Kidney tubule cell (primary cell): ENCODE measurements at places on chromosomes 6 and 20.

DNA sequence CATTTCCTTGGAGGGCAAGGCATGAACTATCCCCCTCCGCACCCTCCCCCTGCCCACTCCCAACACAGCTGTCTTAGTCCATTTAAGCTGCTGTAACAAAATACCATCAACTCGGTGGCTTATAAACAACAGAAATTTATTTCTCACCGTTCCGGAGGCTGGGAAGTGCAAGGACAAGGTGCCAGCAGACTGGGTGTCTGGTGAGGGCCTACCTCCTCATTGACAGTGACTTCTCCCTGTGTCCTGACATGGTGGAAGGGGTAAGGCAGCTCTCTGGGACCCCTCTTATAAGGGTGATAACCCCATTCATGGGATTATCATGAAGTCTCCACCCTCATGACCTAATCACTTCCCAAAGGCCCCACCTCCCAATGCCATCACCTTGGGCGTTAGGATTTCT, 114.3 kb upstream of the MAFB start:
- DNase-seq = no peak

- peak; percentile 83 for DNase-seq
Observed at GRCh38 chr6:30814146-30815040, 69.9 kb upstream of the DDR1 start.

DNA sequence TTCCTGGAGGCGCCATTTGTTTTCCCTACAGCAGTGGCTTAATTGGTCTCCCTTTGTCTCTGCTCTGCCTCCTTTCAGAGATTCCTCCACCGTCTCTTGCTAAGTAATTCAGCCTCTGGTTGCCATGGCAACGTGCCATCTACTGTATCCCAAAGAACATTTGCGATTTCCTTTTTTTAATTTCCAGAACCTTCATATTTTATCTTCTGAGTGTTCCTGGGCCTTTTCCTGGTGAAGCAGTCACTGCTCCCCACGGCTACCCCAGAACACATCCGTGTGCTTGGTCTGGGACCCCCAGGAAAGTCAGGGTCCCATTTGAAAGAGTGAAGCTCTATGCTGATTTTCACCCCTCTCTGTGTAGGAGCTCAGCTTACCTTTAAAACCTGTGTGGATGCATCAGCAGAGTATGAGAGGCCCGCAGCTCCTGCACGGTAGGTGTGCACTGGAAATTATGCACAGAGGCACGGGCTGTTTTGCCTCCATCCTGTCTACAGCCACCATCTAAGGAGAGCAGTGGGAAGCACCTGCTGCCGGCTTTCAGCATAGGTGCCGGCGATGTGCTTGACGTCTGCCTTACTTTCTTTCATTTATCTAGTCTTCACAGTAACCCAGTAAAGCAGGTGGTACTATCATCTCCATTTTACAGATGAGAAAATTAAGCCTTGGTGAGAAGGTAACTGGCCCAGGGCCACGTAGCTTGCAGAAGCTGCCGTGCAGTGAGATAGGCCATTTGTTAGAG, 122.8 kb downstream of the SYCP2 start:
- DNase-seq = no peak

- DNase-seq = peak; percentile 83
Observed at GRCh38 chr20:25178563-25179438, 16.7 kb upstream of the ENTPD6 start.

DNA sequence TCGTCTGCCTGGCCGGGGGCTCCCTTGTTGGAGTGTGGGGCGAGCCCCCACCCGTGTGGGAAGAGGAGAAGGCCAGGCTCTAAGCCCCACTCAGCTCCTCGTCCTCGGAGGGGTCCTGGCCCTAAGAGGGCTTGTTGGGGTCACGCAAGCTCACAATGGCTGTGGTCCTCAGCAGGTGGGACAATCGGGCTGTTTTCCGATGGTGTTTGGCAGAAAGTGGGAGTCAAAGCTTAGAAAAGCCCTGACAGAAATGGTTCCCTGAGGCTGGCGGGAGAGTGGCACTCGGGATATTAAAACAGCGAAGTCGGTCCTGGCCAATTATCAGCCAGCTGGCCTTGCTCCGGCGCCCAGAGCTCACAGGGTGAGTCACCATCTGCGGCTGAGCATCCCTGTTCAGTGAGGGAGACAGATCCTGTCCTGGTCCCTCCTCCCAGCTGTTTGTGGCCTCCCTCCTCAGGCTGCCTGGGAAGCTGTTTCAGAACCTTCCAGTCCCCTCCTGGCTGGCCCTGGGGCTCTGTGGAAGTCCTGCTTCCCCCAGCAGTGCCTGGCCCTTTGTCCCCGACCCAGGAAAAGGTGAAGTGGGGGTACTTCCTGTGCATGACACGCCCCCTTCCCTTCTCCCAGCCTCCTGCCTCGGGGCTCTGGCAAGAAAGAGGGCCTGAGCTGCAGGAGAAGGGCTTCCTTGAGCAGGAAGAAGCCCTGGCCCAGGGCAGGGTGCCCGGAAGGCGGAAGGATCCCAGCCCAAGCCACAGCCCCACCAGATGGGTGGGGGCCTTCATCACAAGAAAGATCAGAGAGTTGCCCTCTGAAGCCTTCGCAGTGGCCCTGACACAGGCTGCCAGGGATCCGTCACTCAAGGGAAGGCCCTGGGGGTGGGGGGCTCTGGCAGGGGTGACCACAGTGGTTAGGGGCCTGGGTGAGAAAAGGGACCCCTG, 53.6 kb upstream of the BHLHE23 start:
- peak; percentile 66 for DNase-seq

DNA sequence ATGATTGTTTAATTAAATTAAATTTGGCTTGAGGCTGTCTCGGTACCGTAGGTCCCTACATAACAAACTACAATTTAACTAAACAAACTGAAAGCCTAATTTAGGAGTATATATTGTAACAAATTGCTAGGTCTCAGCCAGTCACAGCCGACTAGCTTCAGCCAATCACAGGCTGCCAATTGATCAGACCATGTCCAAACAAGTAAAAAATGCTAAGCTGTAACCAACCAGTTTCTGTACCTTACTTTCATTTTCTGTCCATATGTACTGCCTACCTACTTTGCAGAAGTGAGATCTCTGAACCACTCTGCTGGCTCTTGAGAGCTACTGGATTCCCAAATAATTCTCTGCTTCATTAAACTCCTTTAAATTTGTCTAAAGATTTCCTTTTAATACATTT, 648.0 kb upstream of the GJE1 start:
- peak; percentile 33 for DNase-seq

GRCh38 chr20:63903796-63904561, 9.1 kb downstream of the DNAJC5 start:
- DNase-seq = no peak

- no peak for DNase-seq
Observed at GRCh38 chr6:137488150-137489045, 5.8 kb downstream of the OLIG3 start.

DNA sequence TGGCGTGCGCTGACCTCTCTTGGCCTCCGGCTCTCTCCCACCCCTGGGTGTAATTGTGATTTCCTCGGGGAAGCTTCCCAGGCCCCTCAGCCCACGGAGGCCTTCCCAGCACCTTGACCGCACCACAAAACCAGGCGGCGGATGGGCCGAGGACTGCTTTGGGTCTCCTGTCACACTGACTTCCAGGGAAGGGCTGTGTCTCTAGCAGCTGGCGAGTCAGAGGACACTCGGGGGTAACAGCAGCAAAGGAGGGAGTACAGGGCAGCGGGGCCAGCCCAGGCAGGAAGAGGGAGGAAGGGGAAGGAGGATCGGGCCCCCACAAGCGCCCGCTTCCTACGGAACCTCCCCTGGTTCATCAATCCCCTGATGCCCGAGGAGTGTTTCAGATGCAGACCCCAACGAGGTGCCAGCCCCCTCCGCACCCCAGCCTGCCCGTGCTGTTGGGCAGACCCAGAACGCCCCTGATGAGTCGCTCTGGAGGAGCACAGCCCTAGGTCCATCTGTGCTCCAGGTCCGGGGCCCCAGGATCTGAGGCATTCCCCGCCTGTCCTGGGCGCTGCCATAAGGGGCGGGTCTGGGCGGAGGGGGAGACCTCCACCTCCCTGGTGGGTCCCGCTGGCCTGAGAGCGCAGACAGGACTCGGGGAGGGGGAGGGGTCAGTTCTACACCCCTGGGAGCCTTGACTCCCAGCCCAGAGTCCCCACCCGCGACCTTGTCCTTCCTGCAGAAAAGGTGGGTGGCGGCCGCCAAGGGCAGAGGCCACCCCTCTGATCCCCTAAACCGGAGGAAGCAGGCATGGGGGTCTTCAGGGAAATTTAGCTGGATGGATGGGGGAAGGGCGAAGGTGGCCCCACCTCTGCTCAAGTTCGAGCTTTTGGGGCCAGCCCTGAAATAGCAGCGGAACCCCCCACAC, 956 bp downstream of the CHRNA4 start:
- no peak for DNase-seq

- DNase-seq = peak; percentile 78
Observed at GRCh38 chr20:1301031-1301529, 27.9 kb downstream of the SDCBP2 start.

DNA sequence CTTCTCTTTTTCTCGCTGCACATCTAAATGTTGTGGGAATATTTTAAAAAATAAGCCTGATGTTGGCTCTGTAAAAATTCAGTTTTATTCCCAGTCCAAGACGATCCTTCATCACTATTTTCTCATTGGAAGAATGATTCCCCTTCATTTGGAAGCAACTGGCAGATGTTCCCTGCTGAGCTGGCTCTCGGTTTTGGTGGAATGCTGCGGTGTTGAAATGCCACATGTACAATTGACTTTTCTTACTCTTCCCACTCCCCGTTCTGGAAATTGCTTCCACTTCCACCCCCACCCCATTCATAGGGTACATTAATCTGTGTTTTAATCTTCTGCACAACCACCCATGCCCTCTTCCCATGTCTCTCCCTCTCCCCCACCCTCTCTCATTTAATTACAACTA, 496.3 kb upstream of the MAP3K7 start:
- DNase-seq = no peak

GRCh38 chr6:74654296-74654695, 551.6 kb downstream of the COL12A1 start:
- DNase-seq = no peak

DNA sequence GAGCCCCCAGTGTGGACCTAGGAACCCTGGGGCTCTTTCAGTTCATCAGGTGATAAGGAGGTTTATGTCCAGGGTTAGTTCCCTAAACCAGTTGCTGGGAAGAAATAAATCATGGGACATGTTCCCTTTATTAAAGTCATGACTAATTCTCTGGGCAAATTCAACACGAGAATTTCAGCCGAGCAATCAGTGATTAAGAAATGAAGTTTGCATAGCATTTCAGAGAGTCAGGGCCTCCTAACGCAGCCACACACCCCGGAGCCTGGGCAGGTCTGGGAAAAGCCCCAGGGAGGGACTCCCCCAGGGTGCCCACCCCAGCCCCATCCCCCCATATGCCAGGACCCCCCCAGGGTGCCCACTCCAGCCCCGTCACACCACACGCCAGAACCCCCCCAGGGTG, 20.1 kb downstream of the SLCO4A1 start:
- peak; percentile 43 for DNase-seq

- no peak for DNase-seq
Observed at GRCh38 chr20:21513881-21514540, at the start of gene NKX2-2. TSS of gene NKX2-2 (minus strand) at chr20:21514064. CDS start at chr20:21513669, 395 bp downstream.

GRCh38 chr6:44624936-44625573, 237.5 kb downstream of the CDC5L start:
- no peak for DNase-seq

DNA sequence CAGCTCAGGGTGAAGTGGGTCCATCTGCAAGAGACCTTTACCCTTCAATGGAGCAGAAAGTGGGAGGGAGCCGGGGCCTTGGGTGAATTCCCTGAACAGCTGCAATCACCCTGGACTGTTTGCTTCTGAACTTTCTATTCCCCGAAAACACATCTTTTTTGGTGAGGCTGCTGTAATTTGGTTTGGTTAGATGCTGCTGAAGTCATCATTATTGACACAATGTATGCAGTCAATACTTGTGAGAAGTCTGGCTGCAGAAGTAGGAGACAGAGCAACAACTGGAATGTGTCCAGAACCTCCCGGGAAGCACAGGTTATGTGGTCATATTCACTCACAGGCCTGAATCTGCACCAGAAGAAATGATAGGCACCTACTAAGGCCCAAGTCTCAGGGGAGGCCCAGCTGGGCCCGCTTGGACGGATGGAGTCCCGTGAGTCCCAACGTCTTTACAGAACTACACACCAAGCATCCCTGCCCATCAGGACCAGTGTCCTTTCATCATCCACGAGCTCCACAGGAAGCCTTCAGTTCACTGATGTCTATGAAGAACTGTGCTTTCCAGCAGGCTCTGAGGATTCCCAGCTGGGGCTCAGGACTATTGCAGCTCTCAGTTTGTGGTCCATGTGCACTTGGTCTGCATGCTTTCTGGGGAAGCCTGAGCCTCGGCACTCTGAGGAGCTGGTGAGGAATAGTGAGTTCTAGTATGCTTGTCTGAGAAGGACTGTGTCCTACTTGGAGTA, 177.6 kb downstream of the THBS2 start:
- no peak for DNase-seq

DNA sequence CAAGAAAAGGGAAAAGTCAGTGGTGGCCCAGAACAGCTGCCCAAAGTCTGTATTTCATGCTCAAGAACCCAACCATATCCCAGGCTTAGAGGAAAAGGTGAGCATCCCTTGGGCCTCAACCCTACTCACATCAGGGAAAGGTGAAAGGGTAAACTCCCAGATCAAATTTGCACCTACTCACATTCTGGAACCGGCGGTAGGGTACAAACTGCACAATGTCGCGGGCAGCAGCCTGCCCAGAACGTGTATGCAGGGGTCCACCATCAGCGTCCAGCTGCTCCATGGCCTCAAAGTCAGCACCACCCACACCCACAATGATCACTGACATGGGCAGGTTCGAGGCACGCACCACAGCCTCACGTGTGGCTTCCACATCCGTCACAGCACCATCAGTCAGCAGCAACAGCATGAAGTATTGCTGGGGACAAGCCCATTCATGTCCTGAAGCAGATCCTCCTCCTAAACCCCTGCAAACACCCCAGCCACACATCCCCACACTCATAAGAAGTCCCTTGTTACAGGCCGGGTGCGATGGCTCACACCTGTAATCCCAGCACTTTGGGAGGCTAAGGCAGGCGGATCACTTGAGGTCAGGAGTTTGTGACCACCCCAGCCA, 10.9 kb downstream of the SPAG4 start:
- no peak for DNase-seq

DNA sequence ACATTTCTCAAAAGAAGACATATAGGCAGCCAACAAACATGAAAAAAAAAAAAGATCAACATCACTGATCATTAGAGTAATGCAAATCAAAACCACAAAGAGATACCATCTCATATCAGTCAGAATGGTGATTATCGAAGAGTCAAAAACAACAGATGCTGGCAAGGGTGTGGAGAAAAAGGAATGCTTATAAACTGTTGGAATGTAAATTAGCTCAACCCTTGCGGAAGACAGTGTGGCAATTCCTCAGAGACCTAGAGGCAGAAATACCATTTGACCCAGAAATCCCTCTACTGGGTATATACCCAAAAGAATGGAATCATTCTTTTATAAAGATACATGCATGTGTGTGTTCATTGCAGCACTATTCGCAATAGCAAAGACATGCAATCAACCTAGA, 303.8 kb upstream of the THEMIS start:
- DNase-seq = no peak
